ENCODE measurements at places on chromosomes 12 and 14.

DNA sequence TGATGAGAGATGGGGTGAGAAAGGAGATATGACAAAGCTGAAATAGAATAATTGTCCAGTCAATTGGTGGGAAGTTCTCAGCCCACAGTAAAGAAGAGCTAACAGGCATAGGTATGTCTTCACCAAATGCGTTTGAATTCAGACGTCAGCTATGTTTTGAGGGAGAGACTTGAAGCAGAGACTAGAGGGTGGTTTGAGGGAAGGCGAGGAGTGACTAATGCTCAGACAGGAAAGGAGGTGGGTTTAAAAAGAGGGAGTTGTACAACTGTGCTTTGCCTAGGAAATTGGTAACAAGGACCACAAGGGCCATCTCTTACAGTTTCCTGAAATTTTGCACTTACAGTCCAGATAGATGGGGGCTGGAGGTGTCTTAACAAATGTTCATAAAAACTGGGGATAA lies 6.4 kb downstream of the JKAMP start:
- DNase-seq, result no peak

DNA sequence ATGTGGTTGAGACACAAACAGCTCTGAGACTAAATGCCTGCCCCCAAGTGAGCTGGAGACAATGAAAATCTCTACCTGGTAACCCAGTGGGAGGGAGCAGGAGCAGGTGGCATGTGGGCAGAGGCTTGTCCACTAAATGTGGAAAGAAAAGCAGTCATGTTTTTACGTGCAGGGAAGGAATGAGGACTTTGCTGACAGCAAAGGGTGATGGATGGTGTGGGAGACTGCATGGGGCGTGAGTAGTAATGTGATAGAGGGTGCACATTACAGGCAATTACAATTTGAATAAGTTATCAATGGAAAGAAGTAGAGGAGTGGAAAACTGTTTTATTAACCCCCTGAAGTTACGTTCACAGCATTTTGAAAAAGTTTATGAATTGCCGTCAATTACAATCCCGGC lies 176.6 kb downstream of the NRXN3 start:
- no peak for DNase-seq

DNA sequence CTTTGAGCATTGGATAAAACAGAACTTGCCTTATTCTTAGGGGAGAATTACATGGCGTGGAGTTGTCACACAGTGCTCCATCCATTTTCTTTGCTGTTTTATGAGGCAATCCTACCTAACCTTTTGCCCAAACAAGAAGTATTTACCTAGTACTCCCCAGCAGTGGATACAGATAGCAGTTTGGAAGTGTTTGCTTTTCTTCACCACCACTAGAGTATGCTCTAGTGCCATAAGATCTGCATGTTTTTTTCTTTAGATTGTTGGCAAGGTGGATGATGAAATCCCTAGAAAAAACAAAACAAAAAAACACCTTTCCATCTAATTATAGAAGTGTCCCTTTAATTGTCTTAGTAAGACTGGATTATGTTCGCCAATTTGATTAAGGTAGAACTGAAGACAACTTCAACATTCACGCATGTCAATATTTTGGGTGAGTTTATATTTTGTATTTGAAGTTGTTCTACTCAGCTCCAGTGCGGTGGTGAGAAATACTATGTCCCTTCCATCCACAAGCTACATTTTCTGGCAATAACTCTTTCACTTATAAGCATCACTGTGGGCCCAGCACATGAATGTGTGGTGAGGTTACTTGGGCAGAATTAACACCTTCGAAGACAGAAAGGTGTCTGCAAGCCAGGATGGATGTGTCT lies 23.6 kb upstream of the TMEM260 start:
- no peak for DNase-seq

- DNase-seq, result no peak
Measured at GRCh38 chr14:47619392-47619791, 56.0 kb downstream of the MDGA2 start.

DNA sequence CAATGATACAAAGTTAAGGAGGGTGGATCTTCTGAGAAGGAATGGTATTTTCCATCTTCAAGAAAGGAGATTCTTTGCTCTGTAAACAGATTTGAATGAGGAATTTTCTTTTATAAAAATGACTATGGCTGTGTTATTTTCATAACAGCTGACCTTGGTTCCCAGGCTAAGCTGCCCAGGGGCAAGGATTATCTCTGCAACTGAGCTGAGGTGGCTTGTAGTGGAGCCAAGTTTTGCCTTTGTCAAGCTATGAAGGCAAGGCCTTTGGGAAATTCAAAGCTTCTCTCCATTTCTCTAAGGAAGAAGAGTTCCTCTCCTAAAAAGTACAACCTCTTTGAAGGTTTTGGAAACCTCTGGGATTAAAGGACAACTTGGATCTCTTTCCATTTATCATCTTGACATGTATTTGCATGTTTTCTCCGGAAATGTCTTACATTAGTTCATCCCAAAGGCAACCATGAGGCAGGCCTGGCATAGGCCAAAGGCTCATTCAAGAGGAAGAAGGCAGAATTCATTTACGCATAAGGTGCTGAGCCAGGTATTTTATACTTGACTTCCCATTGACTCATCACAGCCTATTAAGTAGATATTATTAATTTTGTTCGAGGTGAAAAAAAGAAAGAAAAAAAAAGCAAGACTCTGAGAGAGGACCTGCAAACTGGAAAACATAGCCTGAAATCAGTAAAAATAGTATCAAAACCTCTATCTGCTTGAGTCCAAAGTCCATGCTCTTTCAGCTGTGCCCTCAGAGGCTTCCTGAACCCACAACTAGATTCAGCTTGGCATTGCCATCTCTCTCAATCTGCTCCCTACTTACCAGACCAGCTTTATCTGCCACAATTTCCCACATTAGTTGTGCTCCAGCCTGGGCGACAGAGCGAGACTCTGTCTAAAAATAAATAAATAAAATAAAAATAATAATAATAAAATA lies 24.0 kb upstream of the CKAP4 start:
- no peak for DNase-seq
